Coronary artery (tissue), 2 donors: ENCODE measurements at places on chromosomes 12 and 14.

- DNase-seq = no peak
Observed at GRCh38 chr12:59164991-59165718, 244.9 kb upstream of the LRIG3 start.

- DNase-seq = no peak
Observed at GRCh38 chr14:57533214-57533613, 39.6 kb upstream of the CCDC198 start.

GRCh38 chr14:69285661-69286255 is 25.8 kb downstream of the GALNT16 start:
- DNase-seq = no peak

GRCh38 chr14:100533656-100534485 is 53.3 kb downstream of the BEGAIN start:
- no peak for DNase-seq

DNA sequence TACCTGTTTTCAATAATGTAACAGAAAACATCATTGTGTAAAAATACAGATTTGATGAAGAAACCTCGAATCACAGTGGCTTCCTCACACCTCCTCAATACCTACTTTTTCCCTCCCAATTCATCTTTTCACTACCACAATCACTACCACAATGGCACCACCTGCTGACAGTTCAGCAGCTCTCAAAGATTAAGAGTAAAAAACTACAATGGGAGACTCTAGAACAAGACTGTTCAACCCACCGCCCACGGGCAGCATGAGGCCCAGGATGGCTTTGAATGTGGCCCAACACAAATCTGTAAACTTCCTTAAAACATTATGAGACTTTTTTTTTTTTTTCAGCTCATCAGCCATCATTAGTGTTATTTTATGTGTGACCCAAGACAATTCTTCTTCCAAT is 15.2 kb downstream of the MED6 start:
- DNase-seq = no peak

- DNase-seq = no peak
Observed at GRCh38 chr12:88552610-88553079, 27.6 kb downstream of the KITLG start.

DNA sequence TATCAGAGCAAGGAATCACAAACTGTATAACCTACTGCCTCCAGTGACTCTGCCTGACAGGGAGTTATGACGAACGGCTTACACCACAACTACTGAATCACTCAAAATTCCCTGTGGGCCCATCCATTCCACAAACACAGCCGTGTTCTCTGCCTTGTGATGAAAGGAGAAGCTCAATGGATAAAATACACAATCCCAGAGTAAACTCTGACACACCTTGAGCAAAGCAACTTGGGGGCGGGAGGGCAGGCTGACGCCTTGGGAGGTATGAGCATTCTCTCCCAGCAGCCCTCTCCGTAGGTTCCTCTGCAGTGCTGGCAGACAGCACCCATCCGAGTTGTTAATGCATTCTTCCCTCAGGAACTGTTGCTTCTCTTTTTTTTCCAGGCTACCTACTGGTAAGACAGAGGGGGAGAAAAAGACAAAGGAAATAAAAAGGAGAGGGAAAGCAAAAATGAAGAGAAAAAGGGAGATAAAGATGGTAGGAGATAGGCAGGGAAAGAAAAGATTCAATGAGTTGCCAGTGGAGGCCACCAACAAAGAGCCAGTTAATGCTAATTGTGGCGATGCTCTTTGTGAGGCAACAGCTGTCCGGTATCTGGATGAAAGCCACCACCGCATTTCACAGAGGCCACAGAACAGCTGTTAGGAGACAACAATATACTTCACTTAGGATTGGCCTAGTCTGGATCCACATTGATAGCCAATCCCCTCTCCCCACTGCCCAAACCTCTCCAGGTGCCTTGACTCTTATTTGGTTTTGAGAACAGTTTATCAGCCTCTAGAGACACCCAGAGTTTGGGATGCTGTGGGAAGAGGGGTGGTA is 4.7 kb upstream of the DIO2 start:
- DNase-seq = no peak

DNA sequence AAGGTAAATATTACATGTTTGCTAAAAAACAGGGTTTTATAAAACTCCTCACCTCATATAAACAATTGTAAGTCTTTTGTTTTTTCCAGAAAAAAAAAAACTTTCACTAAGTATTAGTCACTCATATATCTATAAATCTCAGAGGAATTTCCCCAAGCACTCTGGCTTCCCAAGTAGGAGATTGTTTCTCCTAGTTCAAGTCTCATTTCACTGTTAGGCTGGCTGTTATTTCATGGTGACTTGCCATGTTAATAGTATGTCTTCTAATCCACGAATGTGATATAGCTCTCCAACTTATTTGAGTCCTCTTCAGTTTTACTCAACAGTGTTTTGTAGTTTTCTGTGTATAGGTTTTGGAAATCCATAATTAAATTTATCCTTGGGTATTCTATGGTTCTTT is 61.6 kb downstream of the CAPZA3 start:
- DNase-seq = no peak

DNA sequence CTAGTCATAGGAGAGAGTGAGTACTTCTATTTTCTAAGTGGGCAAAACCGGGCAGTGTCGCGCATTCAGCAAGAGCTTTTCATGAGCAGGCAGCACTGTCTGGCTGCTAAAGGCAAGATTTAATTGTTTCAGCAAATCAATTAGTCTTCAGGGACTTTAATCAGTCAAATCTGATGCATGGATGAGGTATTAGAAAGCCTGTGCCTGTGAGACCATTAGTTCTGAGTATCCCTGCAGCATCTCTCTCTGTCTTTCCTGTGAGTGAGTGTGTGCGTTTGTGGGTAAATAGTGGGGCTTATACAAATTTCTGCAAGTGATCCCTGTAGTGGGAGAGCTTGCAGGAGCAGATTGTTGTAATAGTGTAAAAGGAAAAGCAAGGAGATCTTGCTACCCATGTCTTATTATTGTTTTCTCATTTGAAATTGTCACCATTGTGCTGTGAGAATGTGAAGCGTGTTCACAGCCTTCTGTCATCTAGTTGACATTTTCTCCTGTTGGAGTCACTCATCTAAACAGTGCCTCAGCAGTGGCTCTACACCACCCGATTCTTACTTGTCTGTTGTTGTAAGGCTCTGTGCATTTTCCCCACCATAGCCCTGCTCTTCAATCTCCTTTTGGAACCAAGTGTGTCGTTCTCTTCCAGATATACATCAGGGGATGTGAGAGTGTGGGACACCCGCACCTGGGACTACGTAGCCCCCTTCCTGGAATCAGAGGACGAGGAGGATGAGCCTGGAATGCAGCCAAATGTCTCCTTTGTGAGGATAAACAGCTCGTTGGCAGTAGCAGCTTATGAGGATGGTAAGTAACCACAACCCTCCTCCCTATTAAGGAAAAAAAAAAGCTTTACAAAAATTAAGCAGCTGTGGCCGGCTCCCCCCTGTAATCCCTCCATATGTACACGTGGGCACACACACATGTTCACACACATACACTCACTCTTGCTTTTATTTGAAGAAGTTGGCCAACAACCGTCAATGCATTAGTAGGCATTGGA is 53.6 kb downstream of the FBXW8 start:
- DNase-seq = no peak

GRCh38 chr12:120739821-120740613 is 14.4 kb downstream of the ACADS start:
- DNase-seq = no peak

DNA sequence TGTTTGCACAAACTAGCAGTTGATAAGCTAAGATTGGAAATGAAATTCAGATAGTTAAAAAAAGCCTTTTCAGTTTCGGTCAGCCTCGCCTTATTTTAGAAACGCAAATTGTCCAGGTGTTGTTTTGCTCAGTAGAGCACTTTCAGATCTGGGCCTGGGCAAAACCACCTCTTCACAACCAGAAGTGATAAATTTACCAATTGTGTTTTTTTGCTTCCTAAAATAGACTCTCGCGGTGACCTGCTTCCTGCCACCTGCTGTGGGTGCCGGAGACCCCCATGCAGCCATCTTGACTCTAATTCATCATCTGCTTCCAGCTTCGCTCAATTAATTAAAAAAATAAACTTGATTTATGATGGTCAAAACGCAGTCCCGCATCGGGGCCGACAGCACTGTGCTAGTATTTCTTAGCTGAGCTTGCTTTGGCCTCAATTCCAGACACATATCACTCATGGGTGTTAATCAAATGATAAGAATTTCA is 335.6 kb downstream of the TMEM121 start:
- no peak for DNase-seq

DNA sequence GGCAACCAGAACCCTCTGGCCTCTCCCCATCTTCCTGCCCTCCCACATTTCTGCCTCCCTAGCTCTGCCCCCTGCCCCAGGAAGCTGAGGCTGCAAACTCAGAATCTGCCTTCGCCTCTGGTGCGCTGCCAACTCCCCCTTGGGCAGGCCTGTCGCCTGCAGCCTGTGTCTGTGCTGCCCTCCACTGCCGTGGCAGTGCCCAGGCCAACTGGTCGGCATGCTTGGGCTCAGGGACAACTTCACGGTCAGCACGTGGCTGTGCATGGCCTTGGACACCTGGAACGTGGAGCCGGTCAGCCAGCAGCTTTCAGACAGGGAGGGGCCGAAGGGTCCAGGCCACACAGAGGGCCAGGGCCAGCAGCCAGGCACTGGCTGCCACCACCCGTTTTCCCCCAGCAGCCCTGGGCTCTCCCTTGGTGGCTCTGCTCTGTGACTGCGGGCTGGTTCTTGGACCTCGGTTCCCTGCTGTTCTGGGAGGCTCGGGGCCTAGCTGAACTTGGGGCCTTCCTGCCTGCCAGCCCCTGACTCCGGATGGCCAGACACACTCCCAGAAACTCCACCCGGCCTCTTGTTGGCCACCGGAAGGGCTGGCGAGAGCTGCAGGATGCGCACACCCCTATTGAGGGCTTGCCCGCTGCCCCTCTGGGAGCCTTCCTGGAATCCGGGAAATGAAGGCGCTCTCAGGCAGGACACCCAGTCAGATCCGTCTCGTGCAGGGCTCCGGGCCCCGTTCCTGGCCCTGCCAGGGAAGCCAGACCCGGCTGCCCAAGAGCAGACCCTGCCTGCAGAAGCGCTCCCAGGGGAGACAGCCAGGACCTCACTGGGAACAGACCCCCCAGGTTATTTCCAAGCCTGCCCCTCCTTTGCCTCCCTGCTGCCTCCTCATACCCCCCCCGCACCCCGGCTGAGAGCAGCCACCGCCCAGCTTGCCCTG is 34.2 kb upstream of the PPP1R13B start:
- peak; percentile 72 for DNase-seq

DNA sequence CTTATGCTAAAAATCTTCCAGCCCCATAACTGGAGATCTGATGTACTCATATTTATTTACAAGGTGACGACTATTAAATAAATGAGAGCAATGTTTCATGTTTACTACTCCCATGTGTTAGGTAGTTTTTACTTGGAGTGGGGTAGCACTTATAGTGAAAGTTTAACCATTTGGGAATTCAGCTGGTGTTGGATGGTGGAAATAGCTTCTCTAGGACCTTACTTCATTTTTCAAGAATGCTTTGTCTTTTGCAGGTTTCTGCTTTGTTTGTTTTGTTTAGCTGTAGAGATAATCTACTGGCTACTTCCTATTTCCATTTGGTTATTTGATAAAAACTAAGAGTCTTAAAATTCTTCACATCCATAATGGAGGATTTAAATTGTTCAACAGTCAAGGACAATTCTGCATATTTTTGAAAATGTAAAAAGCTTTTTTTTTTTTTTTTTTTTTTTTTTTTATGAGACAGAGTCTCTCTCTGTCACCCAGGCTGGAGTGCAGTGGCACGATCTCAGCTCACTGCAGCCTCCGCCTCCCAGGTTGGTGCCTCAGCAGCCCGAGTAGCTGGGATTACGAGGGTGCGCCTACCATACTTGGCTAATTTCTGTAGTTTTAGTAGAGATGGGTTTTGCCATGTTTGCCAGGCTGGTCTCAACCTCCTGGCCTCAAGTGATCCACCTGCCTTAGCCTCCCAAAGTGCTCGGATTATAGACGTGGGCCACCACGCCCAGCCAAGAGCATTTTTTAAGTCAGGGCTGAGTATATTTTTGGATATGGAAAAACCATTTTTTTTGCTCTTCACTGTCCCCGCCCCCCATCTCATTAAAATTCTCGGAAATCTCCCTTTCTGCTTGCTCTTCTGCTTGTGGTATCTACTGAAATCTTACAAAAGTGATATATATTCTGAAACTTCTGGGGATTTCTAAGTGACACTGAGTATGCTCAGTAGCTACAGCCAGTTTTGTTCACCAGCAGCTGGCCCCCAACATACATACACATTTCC is 1.4 kb upstream of the ABCD2 start:
- no peak for DNase-seq

- no peak for DNase-seq
Observed at GRCh38 chr12:132222096-132222807, 78.0 kb downstream of the NOC4L start.

DNA sequence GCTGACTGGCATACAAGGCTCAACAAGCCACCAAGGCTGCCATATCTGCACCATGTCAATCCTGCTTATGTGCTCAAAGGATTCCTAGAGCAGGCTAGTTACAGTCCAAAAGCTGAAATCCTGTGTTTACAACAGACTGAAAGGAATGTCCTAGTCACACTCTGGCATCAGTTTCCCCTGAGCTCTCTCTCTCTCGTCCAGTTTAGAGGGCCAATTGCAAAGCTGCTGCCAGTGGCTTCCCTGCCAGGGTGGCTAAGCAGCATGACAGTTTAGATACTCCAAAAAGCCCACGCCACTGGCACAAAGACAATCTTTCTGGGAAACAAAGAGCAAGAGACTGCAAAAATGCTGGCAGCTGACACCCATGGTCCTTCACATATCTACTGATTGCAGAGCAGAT is 392.1 kb downstream of the RPS29 start:
- DNase-seq = no peak

DNA sequence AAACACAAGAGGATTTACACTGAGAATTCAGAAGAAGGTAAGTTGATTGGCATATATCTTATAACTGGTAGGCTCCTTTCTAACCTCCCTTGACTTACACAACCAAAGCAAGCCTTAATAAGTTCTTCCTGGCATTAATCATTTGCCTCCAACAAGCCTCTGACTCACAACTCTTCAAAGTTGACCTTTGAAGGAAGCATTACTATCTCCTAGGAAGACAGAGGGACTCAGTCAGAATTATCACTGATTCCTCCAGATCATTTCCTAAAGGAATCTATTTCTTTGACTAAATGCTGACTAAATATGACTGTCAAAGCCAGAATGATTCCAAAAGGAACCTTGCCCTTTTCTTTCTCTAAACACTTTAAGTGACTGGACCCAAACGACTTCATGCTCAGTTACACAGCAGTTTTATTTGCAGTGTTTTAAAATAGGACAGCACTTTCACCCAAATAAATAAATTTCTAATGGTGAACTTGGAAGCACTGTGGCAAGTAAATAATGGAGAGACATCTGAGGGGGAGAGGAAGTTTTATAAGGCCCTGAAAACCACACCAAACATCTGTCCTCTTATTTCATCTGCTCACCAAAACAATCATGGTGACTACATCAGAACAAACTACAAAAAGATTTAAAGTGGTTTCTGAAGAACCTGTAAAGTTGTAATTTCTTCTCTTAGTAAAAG is 128.2 kb downstream of the KLHL28 start:
- no peak for DNase-seq

- no peak for DNase-seq
Observed at GRCh38 chr12:103569278-103569677, 17.8 kb upstream of the STAB2 start.

GRCh38 chr12:59710964-59711363 is 115.1 kb downstream of the SLC16A7 start:
- DNase-seq = no peak

GRCh38 chr12:123427036-123427769 is 9.3 kb downstream of the RILPL2 start:
- DNase-seq = no peak
